ENCODE measurements at places on chromosomes 12 and 14.

DNA sequence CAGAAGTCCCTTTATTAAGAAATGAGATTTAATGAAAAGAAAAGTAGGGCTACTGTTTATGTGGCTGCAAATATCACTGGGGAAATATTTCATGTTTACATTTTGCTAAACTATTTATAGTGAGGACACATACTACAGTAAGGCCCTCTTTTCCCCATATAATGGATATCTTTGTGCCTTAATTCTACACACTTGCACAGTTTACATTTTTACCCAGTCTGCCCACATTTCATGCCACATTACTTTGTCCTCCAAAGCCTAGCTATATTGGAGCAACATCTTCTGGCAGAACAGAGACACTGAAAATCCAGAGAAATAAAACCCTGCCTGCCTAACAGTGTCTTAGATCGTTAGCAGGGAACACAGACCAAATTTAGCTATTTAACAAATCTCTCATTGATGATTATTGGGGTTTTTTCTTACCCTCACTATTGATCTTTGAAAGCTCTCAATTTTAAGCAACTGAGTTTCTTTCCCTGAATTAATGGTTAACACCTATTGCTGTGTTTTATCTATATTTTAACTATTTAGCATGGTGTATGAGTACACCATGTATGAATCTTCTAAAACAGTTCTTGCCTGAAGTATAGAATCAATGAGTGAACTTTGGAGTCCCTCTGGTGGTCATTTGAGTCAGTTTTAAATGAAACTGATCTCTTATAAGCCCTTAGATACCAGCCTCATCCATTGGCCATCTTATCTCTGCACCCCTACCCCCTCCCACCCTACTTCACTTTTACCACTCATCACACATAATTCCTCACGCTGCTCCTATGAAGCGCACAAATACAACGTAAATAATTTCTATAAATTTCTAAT is 170.2 kb downstream of the BCAT1 start:
- peak; percentile 26 for DNase-seq

GRCh38 chr12:127761880-127762279 is 505.1 kb upstream of the TMEM132C start:
- DNase-seq, result no peak

GRCh38 chr12:119178544-119179334 is at the start of gene HSPB8:
HSPB8 (plus strand) TSS chr12:119178931; CDS start chr12:119179313, 382 bp downstream.
- DNase-seq, result no peak

DNA sequence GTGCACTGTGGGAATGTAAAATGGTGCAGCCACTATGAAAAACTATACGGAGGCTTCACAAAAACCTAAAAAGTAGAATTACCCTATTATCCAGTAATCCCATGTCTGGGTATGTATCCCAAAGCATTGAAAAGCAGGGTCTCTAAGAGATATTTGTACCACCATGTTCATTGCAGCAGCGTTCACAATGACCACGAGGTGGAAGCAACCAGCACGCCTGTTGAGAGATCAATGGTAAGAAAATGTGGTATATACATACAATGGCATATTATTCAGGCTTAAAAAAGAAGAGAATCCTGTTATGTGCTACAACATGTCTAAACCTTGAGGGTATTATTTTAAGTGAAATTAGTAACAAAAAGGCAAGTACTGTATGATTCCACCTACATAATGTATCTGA is 910 bp upstream of the NOPCHAP1 start:
- DNase-seq, result no peak

- no peak for DNase-seq
Observed at GRCh38 chr12:127393465-127393864, 873.5 kb upstream of the TMEM132C start.

DNA sequence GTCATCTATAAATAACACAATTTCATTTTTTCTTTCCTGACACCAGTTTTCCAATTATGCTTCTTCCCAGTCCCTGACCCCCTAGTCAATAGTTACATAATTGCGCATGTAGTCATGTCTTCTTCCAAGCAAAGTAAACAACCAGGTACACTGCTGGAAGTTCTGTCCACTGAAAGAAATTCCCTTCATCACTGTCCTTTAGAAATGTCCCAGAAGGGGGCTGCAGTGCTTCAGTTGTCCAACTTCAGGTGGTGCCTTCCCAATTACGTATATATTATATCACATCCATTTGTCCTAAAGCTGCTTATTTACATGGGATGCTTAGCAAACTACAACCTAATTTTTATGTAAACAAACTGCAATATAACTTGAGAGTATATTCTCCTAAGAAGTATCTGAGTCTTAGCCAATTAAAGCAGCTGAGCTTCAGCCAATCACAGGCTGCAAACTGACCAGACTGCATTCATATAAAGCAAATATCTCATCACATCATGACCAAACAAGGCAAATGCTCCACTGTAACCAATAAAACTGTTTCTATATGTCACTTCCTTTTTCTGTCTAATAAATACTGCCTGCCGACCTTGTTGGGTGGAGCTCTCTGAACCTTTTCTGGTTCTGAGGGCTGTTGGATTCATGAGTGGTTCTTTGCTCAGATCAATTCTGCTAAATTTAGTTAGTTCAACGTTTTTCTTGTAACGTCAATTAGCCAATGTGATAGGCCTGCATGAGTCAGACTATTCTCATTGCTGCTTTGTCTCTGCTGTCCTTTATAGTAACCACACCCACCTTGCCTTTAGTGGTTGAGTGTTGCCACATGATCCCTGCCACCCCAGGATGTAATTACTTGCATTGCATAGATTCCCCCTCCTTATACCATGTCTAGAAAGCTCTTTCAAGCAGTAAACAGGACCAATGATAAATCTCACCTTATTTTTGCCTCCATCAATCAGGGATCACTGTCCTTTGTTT is 239.3 kb downstream of the ALG10B start:
- DNase-seq, result no peak

- no peak for DNase-seq
Observed at GRCh38 chr14:20418501-20418909, 5.2 kb upstream of the TEP1 start.

- no peak for DNase-seq
Observed at GRCh38 chr14:89473989-89474388, 57.0 kb upstream of the FOXN3 start.

DNA sequence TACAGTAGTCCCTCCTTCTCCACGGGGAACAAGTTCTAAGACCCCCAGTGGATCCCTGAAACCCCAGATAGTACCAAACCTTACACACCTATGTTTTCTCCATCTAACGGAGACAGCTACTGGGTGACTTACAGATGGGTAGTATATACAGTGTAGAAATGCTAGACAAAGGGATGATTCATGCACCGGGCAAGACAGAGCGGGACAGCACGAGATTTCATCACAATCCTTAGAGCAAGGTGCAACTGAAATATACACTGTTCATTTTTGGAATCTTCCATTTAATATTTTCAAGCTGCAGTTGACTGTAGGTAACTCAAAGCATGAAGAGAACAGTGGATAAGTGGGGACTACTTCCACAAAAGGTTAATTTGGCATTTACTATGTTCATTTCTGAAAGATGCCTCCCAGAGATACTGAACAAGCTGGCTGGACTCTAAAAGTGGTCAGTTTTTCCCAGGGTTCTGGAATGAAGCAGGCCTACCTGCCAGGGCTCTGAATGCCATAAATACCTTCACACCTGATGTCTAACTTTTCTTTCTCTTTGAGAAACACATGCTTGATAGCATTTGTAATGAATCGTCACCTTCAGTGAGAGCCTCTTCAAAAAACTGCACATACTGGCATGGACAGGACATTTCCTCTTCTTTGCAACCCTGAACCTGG is 127.7 kb upstream of the FOXN3 start:
- DNase-seq, result no peak
